HTR-8/SVneo (cell line): ENCODE measurements at places on chromosomes 4 and X.

GRCh38 chr4:2660596-2661211, 95.4 kb downstream of the TNIP2 start:
- DNase-seq: no peak

- DNase-seq: no peak
Measured at GRCh38 chr4:164847016-164847415, 30.0 kb upstream of the APELA start.

- no peak for DNase-seq
Measured at GRCh38 chr4:124015766-124016165, 619.2 kb downstream of the SPRY1 start.

DNA sequence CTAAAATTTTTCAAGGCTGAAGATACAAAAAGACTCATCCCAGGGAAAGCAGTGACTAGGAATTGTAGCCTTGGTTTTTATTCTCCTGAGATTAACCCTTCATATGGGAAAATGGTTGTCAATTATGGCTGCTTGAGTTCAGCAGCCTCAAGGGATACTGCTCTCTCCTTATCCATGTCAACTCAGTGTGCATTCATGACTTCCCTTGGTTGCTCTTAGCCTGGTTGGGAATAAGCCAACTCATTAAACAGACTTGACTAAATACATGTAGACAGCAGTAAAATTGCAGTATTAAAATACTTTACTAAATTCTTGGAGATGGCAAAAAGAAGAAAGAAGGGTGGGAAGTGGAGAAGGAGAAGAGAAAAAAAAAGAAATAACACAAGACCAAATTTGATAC, 44.5 kb upstream of the BMP3 start:
- no peak for DNase-seq

GRCh38 chr4:177235026-177235425, 74.6 kb upstream of the NEIL3 start:
- no peak for DNase-seq

DNA sequence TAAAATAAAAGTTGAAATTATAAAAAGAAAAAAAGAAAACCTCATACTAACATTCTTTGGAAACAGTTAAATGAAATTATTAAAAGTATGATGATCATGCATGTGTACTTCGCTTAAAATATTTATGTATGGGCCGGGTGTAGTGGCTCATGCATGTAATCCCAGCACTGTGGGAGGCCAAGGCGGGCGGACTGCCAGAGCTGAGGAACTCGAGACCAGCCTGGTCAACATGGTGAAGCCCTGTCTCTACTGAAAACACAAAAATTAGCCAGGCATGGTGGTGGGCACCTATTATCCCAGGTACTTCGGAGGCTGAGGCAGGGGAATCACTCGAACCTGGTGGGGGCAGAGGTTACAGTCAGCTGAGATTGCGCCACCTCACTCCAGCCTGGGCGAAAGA, 952.2 kb upstream of the FTHL17 start:
- no peak for DNase-seq

DNA sequence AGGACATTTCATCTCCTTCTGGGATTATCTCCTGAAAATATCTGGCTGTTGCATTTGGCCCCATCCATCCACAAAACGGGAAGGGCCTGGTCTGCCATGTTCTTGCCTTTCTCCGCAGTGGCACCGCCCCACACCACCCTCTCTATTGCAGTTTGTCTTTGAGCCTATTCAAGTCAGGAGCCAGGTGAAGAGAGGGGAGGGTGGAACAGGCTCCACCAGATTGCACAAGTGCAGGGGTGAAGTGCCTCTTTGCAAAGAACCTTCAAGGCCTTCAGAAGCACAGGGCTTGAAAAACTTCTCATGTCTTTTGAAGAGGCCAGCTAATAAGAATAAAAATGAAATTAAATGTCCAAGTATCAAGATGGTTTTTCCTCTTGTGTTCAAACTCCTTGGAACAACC, 28.7 kb downstream of the RS1 start:
- DNase-seq: no peak

- DNase-seq: no peak
Measured at GRCh38 chr4:144801731-144802130, 155.8 kb downstream of the HHIP start.

GRCh38 chr4:145218251-145218650, 37.9 kb upstream of the OTUD4 start:
- no peak for DNase-seq

DNA sequence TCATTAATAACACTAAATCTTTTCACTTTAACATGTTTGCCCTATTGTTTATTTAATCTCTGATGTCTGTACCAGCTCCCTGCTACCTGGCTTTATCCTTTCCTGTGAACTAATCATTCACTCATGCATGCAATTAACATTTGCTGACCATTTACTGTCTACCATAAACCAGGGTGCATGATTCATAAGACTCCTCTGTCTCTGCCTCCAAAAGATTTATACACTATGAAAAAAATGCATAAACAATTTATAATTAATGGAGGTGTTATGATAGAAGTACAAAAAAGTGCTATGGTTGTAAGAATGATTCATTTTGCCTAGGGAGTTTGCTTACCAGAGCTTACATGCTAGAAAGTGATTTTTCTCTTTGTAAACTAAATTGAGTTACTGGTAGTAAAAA, 24.5 kb upstream of the CPEB2 start:
- DNase-seq: no peak

GRCh38 chr4:140408974-140409373, 18.5 kb downstream of the CLGN start:
- DNase-seq: no peak

DNA sequence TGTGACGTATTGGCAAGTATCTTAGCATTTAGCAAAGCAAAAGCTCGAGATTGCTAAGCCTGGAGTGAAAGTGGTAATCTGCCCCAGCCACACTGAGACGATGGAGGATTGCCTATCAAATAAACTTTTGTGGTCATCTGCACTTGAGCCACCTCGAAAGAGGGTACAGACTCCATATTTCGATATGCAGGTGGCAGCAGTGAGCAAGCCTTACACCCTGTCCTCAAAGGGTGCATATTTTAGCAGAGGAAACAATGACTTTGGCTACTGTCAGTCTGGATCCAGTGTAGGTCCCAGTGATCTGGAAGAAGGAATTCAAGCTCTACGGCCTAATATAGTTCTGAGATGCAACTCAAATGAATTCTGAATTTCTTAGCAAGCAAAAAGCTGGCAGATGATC, 153.9 kb downstream of the ATG4A start:
- DNase-seq: no peak
